Diencephalon (tissue), 1 donor: ENCODE measurements at places on chromosomes 2 and 18. TPM values are rescaled to one million over a fixed set of nuclear protein-coding genes. Genes with fewer than 3 reads are reported as not detected.

Gene SERPINB13
- under 0.01 TPM for total RNA-seq

Gene ALMS1
- total RNA-seq = 60.2 TPM

Gene RGPD4
- total RNA-seq = 0.23 TPM

Gene SRD5A2
- 0.23 TPM for total RNA-seq

Gene M1AP
- 2.3 TPM for total RNA-seq

Gene BCL2
- total RNA-seq = 21.2 TPM

Gene CHRNG
- total RNA-seq = not detected

Gene SULT1C2
- 0.23 TPM for total RNA-seq

Gene NCKAP5
- 11.5 TPM for total RNA-seq

Gene GKN1
- total RNA-seq = not detected

Gene MC2R
- total RNA-seq = not detected

Gene FEV
- total RNA-seq = not detected

Gene CCDC85A
- 38.1 TPM for total RNA-seq

Gene THSD7B
- total RNA-seq = 12.2 TPM
